ENCODE measurements at places on chromosomes 13 and 19.

DNA sequence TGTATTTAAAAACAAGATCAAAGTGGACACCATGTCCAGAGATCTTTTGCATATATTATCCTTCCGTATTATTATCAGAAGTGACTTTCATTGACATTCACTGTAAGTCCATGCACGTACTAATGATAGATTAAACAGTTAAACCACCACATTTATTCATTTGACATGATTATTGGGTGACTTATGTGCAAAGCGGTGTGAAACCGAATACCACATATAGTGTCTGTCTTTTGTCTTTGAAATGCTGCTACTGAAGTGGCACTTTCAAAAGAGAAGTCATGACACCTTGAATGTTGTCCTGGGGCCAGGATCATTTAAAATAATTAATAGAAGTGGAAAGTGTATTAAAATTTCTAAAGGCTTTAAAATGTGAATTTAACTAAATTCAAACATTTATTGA, 100.1 kb downstream of the ERCC5 start:
- DNase-seq: no peak

- no peak for DNase-seq
These were observed 15.2 kb upstream of the ERCC5 start for GRCh38 chr13:102830646-102831045.

DNA sequence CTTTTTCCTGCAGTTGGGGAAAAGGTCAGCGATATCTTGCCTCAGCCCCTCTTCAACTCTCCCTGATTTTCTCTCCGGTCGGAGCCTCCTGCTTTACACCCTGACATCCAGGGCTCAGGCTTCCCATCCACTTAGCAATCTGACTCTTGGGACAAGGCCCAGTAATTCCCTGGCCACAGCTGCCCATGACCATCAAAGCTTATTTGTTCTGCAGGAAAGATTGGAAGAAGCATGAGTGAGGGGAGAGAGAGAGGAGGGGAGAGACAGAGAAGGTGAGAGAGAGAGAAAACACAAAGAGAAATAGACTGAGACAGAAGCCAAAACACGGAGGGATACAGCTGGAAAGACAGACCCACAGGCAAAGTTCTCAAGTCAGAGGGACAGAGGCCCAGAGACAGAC, 13.7 kb downstream of the SYT3 start:
- no peak for DNase-seq

GRCh38 chr13:110324026-110324749, 17.1 kb downstream of the COL4A2 start:
- DNase-seq: no peak

DNA sequence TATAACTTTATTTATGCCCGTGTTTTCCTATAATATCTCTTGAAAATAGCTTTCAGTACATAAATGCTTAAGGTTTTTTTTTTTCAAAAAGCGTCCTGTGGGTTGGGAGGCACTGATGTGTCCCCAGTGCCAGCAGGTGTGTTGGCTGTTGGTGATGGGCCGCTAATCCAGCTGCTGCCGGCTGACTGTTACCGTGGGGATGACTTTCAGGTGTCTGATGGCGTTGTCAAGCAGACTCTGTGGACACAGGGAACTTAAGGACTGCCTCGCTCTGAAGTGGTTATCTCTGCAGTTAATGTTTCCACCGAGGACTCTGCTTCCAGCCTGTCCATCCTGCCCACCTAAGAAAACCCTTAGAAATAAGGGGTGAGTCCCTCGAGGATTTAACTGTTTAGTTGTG, 94.5 kb downstream of the ANKRD10 start:
- no peak for DNase-seq

GRCh38 chr13:101579281-101579802, 126.9 kb downstream of the ITGBL1 start:
- DNase-seq: no peak

DNA sequence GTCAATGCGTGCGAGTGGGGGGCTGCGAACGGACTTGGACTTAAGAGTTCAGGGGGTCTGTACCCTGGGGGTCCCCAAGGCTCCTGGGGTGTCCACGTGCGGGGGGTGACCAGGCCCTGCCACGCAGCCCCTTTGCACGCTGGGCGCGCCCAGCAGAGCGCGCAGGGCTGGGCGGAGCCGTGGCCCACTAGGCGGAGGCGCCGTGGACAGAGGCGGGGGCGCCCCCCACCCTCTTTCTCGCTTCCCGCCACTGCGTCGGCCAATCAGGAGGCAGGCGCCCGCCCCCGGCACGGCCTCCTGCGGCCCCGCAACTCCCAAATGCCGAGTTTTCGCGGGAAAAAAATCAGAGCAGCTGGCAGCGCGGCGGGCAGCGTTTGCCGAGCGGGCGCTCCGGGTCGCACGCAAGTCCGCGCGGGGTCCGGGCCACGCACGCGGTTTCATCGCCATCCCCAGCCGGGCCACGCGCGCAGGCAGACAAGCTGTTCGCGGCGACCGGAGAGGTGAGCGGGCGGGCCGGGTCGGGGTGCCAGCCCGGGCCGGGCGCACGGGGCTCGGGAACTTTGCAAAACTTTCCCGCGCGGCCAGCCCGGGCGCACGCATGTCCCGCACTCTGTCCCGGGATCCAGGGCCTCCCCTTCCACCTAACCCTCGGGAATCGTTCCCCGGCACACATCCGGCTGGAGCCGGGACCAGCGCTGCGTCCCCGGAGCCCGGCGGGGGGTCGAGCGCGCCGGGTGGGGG, at the start of gene UHRF1:
Gene UHRF1, plus strand, starts transcription at position 346 of the 741 bp plus-strand sequence. CDS start 1,385 bp downstream, outside the sequence.
- DNase-seq: no peak

GRCh38 chr13:98176777-98177608, at the start of gene RNF113B:
Gene RNF113B (minus strand): TSS chr13:98177269. CDS start chr13:98177236, 33 bp downstream.
- DNase-seq: no peak

- DNase-seq: peak; percentile 10
These were observed 41.8 kb upstream of the ZNF429 start for GRCh38 chr19:21463449-21464105.

DNA sequence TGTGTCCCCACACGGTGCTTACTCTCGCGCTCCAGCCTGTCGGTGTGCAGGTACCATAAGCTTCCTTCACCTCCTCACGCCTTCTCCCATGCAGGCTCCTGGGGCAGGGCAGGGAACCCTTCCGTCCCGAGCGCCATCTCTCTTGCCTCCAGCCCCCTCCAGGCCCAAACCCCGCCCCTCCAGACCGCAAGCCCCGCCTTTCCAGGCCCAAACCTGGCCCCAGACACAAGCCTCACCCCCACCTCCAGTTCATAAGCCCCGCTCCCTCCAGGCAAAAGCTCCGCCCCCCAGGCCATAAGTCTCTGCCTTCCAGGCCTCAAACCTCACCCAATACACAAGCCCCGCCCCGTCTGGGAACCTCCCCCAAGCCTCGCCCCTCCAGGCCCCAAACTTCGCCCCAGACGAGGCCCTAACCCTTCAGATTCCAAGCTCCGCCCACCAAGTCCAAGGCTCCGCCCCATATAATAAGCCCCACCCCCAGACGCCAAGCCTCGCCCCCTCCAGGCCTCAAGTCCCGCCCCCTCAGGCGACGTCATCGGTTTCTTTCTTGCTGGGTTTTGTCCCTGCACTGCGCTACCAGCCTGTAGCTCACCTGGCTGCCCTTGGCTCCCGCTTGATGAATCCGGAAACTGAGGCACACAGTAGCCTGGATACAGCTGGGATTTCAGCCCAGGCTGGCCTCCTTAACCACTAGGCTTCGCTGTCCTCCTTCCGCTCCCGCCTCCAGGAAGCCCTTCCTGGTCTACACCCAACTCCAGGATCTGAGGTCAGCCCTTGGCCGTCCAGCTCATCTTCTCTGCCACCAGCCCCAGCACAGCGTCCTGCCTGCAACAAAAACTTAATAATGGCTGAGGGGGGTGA, 16.1 kb downstream of the MKNK2 start:
- peak; percentile 62 for DNase-seq

- no peak for DNase-seq
These were observed 12.9 kb upstream of the RPS15 start for GRCh38 chr19:1425102-1425837.
